Hepatocyte (in vitro differentiated cells): ENCODE measurements at places on chromosomes 2 and 18. TPM values are rescaled to one million over a fixed set of nuclear protein-coding genes. Genes with fewer than 3 reads are reported as not detected.

Gene ESPNL
- total RNA-seq, result 0.27 and 0.36 TPM in 2 replicates

Gene SH3BP4
- total RNA-seq, result 32.0 and 35.9 TPM in 2 replicates

DNA sequence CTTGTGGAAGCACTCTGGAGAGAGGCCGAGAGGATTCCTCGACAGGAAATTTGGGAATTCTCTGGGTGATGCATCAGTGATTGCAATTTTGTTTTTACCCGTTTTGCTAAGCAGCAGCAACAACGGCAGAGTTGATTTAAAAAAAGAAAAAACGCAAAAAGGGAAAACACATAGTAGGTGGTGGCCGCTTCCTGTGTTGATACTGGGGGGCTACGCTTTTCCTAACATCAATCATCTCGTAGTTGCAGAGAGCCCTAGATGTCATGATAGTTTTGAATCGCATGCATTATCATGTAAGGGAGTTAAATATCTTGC is 271 bp upstream of the RBM43 start:
- no peak for DNase-seq

DNA sequence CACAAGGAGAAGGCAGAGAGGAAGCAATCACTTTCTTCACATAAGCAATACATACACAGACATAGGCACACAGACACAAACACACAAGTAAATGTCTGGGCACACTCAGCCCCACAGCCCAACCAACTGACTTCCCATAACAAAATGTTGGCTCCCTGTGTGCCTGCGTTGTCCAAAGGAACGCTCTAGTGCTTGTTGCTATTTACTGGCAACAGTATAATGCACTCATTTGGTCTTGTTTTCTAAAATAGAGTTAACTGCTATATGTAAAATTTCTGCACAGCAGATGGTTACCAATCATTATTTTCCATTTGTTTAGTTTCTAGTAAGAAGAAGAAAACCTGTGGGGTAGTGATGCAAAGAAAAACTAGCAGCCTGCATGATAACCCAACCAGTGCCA is 16.5 kb downstream of the FIGN start:
- no peak for DNase-seq

- DNase-seq, result no peak
Measured at GRCh38 chr2:120203251-120204021, 19.8 kb downstream of the TMEM185B start.

DNA sequence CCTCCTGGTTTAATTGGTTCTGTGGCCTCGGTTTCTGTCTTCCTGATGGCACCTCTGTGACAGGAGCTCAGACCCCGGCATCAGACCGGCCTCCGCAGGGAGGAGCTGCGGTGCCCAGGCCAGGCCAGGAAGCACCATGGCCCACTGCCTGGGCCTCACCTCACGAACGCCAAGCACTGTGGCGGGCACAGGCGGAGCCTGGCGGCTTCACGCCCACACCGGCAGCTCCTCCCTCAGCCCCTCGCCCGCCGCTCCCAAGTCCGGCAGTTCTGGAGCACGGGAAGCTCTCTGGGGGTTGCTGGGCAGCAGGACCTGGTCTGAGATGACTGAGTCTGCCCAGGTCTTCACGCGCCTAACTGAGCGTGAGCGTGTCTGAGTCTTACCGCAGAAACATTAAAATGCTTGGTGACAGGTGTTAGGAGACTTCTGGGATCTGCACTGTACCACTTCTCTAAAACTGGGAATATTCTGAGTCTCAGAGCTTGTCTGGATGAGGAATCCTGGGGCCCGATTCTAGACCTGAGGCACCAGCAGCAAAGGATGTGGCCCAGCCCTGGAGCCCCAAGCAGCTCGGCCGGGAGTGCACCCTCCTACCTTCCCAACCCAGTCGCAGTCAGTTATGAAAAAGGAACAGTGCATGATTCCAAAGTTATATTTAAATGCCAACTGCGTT is 21.9 kb downstream of the RTP5 start:
- no peak for DNase-seq

DNA sequence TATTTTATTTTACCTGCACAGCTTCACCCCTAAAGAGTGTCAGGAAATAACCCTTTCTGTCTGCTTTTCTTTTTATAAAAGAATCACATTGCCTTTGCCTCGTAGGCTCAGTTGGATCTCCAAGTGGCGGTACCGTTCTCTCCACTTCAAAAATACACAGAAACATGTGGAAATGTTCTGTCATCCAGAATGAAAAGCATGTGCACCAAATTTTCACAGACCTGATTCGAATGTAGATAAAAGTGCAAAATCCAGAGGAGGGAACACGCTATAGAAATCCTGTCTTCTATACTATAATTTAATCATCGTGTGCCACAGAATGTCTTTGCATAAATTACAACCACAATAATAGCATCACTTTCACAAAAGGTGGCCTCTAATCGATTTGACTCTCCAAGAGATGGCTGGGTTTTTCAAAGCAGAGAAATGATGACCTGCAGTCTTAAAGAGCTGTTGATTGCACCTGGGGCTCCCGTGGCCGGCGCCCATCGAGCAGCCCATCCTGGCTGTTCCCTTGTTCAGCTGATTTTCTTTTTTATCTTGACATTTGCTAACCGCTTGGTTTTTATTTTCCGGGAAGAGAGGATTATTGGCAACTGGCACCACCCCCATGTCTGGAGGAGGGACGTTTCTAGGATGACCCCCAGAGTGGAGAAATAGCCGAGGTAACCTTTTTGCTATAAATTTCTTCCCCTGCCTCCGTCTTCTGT is 290.2 kb downstream of the SOX11 start:
- DNase-seq, result no peak
